Stimulated activated CD4-positive, alpha-beta T cell treated with anti-CD3 and anti-CD28 coated beads, Interleukin-15, amount 100 ng/mL, for 1 hour (primary cell): ENCODE measurements at places on chromosomes 2 and 18.

GRCh38 chr2:39545957-39546356 lies 108.9 kb upstream of the MAP4K3 start:
- DNase-seq: no peak

GRCh38 chr2:241215421-241215820 lies 26.9 kb downstream of the ANO7 start:
- no peak for DNase-seq

DNA sequence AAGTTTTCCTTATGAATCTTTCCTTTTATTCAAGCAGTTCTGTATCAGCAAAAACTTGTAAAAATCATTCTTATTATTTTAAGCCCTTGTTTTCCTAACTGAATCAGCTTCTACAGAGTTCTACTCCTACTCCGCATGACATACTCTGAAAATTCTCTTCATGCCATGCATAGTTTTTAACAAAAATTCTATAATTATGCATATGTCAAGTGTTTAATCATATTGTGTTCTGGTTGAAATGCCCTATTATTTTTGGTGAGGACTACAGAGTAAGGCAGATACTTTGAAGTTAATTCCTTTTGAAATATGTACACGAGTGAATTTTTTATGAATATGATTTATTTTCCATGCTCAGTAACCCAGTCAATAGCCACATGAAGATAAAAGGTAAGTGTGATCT lies 28.8 kb downstream of the ANKRD30B start:
- DNase-seq: no peak

DNA sequence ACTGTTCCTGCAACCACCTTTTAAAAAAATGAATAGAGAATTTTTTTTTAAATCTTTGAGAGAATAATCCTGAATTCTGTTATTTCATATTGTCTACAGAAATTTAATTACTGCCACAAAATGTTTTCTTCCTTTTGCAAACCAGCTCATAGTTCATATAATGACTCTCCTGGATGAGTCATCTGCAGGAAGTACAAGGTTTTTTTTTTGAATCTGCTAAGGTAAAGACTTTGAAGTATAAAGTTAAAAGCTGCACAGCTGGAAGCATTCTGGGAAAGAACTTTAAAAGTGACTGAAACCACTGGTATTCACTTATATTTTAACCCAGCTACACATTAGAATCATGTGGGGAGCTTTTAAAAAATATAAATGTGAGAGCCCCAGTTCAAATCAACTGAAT lies 25.4 kb downstream of the SESTD1 start:
- DNase-seq: no peak
